ENCODE measurements at places on chromosomes 1 and 21.

GRCh38 chr1:118944133-118944532 lies 44.0 kb downstream of the TBX15 start:
- DNase-seq: no peak

DNA sequence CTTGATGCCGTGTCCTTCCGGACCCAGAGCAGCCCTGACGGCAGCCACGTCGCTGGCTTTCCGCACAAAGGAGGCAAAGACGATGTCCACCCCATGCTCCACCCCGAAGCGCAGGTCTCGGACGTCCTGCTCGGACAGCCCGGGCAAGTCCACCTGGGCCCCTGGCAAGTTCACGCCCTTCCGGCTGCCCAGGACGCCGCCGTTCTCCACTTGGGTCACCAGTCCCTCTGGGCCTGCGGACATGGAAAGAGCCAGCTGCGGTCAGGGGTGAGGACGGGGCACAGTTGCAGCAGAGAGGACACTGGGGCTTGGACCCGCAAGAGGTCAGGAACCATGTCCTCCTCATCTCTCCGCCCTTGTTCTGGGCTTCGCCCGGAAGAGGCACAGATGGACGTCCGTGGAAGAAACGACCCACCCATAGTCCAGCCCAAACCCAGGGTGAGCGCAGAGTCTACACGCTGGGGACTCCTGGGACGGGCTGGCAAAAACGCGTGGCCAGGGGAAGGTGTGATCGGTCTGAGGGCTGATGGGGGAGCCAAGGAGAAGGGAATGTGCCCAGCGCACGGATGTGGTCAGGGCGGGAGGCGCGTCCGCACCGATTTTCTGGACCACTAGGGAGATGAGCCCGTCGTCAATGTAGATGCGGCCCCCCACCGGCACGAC lies 6.6 kb downstream of the PKLR start:
- DNase-seq: no peak

DNA sequence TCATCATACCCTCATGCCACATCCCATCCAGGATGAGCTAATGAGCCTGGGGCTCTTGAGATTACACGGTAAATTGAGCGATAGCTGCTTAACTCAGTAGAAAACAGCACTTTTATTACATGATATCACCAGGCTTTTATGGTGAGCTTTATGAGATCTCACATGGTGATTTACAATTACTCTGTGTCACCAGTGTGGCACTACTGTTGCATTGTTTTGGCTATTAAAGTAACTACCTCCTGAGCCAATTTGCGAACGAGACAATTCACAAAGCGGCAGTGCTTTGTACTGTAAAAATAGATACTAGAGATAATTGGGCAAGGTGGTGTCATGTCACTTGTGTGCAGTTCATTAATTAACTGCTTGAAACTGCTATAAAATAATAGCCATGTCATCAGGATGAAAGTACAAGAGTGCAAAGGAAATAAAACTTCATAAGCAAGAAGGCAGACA lies 767.7 kb upstream of the ADGRL2 start:
- DNase-seq: no peak

- no peak for DNase-seq
Measured at GRCh38 chr1:160226623-160227022, 21.4 kb downstream of the PEA15 start.

DNA sequence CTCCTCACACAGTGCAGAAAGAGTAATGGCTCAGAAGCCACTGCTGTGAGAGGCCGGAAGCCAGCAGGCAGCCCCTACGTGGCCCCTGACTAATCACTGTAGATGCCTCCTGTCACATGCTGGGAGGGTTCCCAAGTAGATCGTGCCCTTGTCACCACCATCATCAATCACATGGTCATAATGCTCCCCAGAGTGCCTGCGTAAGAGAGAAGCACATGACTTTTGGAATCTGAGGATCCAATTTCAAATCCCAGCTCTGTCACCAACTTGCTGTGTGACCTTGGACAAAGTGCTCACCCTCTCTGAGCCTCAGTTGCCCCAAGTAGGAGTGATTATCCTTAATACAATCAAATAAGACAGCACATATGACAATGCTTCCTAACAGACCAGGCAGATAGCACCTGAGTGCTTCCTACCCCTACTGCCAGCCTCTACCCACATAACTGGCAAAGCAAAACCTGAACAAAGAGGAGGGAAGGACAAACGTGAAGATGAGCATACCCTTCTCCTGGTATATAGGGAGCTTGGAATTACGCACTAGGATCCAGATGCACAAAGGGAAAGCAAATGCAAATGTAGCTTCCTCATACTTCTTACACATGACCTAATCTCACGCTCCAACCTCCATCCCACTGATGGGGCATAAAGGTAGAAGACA lies 65.7 kb downstream of the SDC3 start:
- DNase-seq: no peak

- DNase-seq: no peak
Measured at GRCh38 chr1:230130172-230130944, 63.3 kb downstream of the GALNT2 start.

GRCh38 chr1:156367383-156368156 lies 1.4 kb upstream of the RHBG start:
- DNase-seq: no peak

- DNase-seq: no peak
Measured at GRCh38 chr1:68570871-68571270, 74.0 kb upstream of the DEPDC1 start.

DNA sequence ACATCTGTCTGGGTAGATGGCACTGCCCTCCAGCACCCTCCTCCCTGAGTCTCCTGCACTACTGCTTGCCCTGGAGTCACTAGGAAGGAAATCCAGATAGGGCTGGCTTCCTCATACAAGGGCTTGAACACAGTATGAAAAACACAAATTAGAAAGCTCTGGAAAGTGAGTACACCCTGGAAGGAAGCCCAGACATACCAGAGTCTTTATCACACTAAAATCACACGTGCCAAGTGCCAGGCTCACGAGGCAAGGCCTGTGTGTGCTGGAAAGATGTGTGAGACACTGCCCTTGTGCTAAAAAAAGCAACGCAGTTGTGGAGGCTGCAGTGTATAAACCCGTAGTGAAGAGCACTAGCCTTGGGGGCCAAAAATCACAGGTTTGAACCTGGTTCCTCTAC lies 28.3 kb upstream of the S100A7 start:
- DNase-seq: no peak

DNA sequence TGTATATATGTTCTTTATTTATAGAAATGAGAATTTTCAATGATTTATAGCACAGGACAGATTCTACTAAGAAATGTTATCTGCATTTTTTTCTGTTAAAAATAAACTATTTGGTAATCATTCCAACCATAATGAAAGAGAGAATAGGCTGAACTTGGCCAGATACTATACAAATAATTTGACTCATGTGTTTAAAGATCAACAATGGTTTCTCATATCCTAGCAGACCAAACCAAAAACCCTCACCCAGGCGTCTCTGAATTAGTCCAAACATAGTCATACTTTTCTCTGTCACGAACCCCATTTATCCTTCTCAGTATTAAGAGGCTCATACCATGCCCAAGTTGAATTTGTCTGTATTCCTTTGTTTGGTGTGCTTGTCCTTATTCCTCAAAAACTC lies 40.3 kb downstream of the RPE65 start:
- DNase-seq: no peak

DNA sequence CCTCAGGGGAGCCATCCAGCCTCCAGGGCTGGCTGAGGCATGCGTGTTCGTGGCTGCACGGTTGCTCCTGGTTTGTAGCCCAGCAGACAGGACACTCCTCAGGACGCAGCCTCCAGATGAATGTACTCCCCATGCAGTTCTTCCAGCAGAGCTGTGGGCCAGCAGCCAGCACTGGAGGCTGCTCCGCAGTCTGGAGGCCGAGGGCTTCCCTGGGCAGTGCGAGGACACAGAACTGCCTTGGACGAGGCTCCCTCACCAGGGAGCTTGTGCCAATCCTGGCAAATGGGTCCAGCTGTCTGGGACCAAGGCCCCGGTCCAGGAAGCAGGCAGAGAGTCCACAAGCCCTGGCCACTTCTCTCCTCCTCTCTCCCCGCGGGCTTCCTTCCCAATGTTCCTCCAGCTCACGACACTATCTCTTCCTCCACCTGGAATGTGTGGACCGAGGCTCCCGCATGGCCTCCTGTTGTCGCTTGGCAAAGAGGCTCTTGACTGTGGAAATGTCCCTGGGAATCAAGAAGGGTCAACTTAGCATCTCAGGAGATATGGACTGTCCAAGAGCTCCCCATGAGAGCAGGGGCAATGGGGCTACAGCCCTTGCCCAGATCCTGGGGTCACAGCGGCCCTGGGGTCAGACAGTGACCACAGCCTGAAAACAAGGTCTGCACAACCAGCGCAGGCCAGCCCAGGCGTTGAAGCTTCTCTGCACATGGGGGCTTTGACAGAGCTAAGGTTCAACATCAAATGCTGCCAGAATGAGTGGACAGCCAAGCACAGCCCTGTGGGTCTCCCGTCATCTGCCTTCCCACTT lies 5.3 kb downstream of the EDN2 start:
- no peak for DNase-seq

GRCh38 chr1:203268901-203269653 lies 36.2 kb upstream of the BTG2 start:
- no peak for DNase-seq

DNA sequence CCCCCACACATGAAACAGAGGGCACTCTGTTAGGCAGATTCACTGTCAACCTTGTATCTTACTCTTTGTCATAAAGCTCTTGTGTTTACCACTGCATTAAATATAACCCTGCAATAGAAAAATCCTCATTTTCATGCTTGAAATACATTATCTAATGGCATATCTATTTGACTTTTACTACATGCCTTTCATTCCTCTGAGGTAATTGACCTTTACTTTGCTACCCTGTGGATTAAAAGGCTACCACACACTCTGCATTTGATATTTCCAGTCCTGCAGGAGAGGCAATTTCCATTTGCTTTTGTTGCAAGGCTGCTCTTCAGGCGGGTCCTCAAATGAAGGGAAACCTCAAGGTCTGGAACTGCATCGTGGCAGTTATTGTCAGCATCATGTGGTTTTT lies 238.0 kb downstream of the NTNG1 start:
- DNase-seq: no peak

GRCh38 chr1:200305806-200306205 lies 104.0 kb downstream of the ZNF281 start:
- no peak for DNase-seq

DNA sequence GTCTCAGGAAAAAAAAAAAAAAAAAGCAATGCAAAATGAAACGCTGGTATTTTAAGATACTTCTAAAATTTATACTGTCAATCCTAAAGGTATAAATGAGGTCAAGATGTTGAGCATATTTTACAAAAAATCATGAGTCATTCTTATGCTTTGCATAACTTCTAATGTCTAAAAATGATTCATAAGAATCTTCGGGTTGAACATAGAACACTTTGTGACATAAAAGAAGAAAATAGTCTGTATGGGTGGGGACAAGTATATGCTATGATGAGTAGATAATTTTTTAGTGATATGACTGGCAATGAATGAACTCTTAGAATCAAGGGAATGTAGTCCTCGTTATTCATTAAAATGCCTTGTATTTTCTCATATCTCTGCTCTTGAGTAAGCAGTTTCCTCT lies 416.9 kb upstream of the USP24 start:
- DNase-seq: no peak

DNA sequence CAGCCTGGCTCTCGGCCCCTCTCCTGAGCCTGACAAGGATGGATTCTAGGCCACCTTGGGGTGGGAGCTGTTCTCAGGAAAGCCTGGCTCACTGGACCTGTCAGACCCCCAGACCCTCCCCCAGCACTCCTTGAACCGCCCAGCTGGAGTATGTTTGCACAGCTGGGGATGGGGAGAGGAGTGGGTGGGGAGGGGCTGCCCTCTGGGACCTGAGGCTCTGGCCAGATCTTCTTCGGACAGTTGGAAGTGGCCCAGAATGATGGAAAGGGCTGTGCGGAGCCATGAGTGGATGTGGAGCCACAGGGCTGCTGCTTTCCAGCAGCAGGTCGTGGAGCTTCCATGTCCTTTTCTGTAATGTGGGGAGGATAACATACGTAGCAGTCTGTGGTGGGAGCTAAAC lies 43.0 kb upstream of the TRABD2B start:
- DNase-seq: no peak

DNA sequence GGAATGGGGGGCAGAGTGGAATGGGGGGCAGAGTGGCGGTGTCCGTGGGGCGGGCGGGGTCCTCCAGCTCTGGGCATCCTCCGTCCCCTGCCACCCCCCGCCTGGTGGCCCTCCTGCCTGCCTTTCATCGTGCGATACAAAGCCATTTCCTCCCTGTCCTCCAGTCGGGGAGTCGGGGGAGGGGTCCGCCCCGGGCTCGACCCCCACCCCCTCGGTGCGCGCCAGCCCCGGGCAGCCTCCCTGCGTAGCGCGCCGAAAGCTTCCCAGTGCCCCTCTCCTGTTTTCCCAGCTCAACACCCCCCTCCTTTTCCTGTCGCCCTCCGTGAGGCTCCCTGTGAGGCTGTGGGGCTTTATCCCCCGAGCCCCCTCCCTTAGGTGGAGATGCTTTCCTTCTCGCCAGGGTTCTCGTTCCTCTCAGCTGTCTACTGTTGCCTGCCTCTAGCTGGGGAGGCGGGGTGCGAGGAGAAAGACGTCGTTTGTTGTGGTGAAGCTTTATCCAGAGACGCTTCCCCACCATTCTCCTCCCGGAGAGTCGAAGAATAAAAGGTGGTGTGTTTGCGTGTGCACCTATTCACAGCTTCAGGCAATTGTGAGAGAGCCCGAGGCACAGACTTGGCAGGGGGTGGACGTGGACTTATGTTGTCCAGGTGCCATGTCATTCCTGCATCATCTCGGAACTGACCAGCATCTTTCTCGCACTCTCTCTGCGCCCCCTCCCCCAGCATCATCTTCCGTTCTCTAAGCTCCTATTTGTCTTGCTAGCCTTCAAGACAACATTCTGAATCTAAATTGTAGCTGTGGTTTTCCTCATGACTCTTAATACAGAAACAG lies 848 bp downstream of the DNM3 start:
- DNase-seq: no peak

DNA sequence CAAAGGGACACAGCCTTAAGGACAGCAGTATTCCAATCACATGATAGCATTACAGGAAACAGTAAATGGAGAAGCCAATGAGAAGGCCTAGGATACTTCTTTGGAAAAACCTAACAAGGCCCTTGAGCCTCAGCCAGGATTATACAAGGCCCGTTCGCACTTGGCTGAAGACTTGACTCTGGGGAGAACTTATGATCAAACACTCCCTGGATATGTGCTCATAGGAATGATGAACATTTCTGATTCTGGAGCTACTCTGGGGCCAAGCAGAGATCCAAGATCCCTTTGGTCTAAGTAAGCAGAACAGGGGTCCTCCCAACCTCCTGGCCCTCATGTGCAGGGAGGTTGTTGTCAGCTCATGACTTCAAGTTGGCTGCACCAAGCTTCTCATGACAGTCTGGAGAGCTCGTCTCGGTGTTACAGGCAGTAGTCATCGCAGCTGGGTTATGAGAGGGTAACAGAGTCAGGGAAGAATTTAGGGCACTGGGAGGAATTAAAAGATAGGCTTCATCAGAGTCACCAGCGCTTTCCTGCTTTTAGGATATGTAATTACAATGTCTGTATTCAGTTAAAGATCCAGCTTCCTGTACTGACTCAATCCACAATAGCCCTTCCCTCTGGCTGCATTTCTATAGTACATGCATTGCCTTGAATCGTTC lies 92.5 kb upstream of the IRF2BP2 start:
- DNase-seq: no peak

All from central memory CD8-positive, alpha-beta T cell (primary cell).